PC-3 (cell line): ENCODE measurements at places on chromosomes 16 and 17. TPM values are rescaled to one million over a fixed set of nuclear protein-coding genes. Genes with fewer than 3 reads are reported as not detected.

DNA sequence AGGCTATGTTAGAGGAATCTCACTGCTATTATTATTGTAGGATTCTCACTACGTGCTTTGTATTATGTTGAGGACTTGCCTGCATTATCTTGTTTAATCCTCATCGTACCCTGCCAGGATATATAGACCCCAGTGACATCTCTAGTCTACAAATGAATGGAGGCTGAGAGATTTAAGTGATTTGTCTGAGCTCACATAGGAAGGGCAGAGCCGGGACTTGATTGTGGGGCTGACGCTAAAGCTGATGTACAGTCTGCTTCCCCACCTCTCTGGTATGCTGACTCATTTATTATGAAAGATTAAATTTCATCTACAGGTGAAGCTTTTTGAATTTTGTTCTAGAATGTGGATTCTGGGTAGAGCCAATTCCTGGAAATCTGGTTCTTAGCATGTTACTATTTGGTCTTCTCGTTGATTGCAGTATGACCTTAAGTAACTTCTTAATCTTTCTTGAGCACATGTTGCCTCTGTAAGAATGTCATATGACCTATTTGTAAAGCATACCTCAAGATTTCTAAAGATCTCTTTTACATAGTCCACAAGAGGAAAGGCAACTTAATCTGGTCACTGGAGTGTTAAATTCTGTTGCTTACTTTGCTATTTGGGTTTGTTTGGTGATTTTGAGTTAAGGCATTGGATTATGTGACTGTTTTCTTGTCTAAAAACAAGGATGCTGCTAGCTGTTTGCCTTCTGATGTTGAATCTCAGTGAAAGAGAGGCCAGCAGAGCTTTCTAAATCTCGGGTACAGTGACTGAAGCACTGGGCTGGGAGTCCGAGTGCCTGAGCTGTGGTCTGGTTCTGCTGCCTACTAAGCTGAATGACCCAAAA lies 12.4 kb downstream of the METTL9 start:
- DNase-seq = peak; percentile 23

- peak; percentile 98 for DNase-seq
These were observed 5.6 kb downstream of the RARA start for GRCh38 chr17:40314584-40314956.

GRCh38 chr17:10739386-10739785 lies 9.6 kb upstream of the TMEM220 start:
- no peak for DNase-seq

DNA sequence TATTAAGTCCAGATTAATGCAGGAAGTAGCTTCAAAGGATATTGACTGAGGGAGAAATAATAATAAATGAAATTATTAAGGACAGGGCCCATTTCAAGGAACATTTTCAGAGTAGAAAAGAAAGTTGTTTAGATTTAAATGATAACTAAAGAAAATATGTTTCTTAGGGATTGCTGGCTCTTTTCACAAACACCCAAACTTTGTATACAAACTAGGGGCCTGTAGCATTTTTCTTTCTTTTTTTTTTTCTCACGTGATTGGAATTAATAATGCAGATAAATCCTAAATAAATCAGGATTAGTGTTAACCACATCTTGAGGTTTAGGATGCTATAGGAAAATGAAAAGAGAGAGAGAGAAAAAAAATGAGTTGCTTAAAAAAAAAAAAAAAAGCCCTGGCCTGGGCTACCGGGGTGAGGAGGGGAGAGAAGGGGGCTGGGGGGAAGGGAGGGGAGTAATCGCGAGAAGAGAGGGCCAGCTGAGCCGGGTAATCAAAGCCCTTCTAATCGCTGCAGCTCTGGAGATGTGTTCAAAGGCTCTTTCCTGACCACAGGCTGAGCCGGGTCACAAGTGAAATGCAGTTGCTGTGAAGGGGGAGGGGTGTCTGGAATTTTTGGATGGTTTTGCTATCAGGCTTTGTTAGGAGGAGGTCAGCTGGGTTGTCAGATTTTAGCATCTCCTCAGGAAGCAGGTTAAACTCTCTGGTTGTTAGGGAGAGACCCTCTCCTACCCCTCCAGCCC lies 104.6 kb upstream of the ZFHX3 start:
- DNase-seq = no peak

The UBALD1 gene
- 24.6 and 28.2 TPM in 2 replicates for total RNA-seq

The SPN gene
- not detected in 2 replicates for total RNA-seq

The ENO3 gene
- 2.4 and 7.5 TPM in 2 replicates for total RNA-seq

The FBXO39 gene
- total RNA-seq = not detected in 2 replicates

The SLC5A11 gene
- total RNA-seq = 0.51 TPM in 1 of 2 replicates, not detected in the other

The ESRP2 gene
- total RNA-seq = 46.9 and 48.1 TPM in 2 replicates
